Body of pancreas (tissue), 4 donors: ENCODE measurements at places on chromosomes 7 and 10. TPM values are rescaled to one million over a fixed set of nuclear protein-coding genes. Genes with fewer than 3 reads are reported as not detected.
A peak's percentile ranks its signal among the peaks of the same experiment; 100 is the strongest.

The UCN3 gene
- total RNA-seq, result 1.0 TPM

The NUTM2A gene
- 1.0 TPM for total RNA-seq

The CYP2E1 gene
- 18.1 TPM for total RNA-seq

The AKR1E2 gene
- 14.5 TPM for total RNA-seq

The GNAI1 gene
- total RNA-seq, result 9.1 TPM

The ANKRD61 gene
- not detected for total RNA-seq

The TMEM213 gene
- total RNA-seq, result not detected

The COL13A1 gene
- not detected for total RNA-seq

The C10orf105 gene
- not detected for total RNA-seq

DNA sequence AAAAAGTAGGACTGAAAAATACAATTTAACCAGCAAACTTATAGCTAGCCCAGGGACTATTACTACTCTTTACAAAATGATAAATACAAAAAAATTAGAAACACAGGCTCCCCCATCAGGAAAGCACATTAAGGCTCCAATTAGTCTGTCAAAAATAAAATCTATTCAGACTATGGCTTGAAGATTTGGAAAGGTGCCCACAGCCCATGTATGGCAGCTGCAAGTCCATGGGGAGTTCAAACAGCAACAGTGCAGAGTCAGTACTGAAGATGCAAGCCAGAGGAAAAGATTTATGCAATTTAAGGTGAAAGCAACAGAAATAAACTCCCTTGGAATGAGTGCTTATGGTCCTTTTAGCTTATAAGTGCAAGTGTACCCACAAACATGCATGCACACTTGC, 29.7 kb downstream of the IMMP2L start:
- no peak for DNase-seq

GRCh38 chr7:55970978-55971377, 6.6 kb downstream of the NIPSNAP2 start:
- DNase-seq, result no peak

DNA sequence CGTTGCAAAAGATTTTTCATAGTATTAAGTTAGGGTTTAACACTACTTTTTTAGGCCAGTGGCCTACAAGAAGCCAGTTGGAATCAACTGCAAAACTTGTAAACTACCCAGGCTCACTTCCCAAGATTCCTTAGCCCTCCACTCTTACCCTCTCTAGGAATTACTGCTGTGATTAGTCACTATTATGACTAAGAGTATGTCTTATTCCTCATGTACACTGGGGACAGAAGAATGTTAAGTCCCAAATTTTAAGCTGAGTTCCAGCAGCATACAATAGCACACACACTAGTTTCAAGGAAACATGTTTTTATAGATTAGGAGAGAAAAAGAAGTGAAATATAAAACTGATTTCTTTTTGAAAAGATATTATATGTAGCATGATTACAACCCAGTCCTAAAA, 42.8 kb downstream of the FBXL13 start:
- DNase-seq, result no peak

- peak; percentile 35 for DNase-seq
Measured at GRCh38 chr10:129030996-129031843, 435.8 kb upstream of the MGMT start.

DNA sequence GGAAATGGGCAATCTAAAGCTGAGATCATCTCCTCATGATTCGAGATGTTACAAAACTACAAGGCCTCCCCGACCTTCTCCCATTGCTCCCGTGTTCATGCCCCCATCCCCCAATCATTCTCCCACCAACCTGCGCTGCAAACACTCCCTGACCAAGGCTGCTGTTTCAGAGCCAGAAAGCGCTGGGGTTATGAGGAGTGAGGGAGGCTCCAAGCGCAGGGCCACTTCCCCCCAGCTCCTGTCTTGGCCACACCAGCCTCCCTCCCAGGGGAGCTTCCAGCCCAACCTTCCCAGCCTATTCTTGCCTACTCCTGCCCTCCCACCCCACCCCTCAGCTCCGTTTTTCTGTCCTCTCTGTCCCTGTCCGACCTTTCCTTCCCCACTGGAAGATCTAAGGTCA, 14.7 kb upstream of the NODAL start:
- DNase-seq, result no peak

GRCh38 chr10:125562737-125563136, 120.2 kb downstream of the TEX36 start:
- no peak for DNase-seq

GRCh38 chr10:11563936-11564335, 47.5 kb downstream of the USP6NL start:
- no peak for DNase-seq

- no peak for DNase-seq
Measured at GRCh38 chr10:104117839-104118323, 4.1 kb upstream of the SFR1 start.

DNA sequence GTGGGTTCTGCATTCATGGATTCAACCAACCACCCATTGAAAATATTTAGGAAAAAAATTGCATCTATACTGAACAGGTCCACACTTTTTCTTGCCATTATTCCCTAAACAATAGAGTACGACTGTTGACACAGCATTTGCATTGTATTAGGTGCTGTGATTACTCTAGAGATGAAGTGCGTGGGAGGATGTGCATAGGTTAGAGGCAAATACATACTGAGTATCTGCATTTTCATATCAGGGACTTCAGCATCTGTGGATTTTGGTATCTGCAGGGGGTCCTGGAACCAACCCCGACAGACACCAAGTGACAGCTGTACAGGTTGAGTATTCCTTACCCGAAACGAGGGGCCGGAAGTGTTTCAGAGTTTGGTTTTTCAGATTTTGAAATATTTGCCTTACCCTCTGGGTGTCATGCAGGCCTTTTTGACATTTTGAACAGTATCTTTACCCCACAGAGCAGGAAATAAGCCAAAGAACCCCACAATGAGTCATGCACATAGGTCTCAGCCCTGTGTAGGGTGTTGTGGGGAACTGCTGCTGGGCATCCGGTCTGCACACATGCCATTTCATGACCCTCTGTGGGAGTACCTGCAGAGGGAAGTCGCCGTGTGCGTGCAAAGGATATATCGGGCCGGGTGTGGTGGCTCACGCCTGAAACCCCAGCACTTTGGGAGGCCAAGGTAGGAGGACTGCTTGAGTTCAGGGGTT, 14.5 kb downstream of the NUDT5 start:
- DNase-seq, result no peak

DNA sequence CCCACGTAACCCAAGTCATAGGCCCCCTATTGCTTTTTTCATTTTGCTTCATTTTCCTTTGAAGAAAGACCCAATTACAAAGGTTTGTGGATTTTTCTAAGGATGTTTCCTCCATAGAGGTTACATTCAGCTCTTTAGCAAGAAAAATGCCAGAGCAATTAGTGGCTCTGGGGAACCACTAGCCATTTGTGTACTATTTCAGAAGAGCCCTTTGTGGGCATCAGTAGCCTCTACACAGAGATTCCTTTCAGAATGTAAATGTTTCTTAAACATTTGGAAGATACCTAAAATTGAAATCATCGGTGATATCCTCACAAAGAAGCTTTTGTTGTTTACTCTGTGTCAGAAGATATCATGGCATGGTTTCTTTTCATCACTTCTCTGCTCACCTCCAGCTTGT, 291.0 kb upstream of the KMT2E start:
- DNase-seq, result no peak

- DNase-seq, result no peak
Measured at GRCh38 chr7:155850766-155851678, 38.8 kb upstream of the SHH start.

- DNase-seq, result peak; percentile 18
Measured at GRCh38 chr10:13587391-13587790, 626 bp downstream of the PRPF18 start.

- no peak for DNase-seq
Measured at GRCh38 chr10:35928748-35929147, 286.7 kb upstream of the FZD8 start.
